ENCODE measurements at places on chromosomes 7 and 10.

- DNase-seq = no peak
Measured at GRCh38 chr7:140039066-140039465, 23.7 kb downstream of the PARP12 start.

- no peak for DNase-seq
Measured at GRCh38 chr7:98115746-98116525, 9.3 kb downstream of the LMTK2 start.

GRCh38 chr7:14842523-14842922, 60.0 kb downstream of the DGKB start:
- DNase-seq = no peak

DNA sequence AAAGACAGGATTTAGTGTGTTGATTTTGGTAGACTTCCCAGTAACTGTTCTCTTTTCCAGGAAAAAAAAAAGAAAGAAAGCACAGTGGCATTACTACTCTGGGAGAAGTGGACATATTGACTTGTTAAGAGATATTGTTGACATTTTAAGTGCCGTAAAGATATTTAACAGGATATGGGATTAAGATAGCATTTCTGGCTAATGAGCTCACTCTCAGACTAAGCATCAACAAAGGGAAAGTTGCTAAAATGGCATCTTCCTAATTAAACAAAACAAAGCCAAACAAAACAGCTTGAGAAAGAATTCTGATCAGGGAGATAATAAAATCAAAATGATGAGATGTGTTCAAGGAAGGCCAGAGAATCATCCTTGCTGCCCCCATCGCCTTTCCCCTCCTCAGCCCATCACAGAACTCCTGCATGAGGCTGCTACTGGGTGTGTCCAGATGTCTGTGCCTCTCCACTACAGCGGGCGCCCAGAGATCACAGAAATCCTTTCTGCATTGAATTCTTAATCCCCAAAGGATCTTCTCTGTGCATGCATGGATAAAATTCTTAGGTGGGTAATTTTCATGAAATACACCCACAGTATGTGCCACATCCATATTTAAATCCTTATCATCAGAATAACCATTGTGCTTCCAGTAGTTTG, 270.5 kb downstream of the POU6F2 start:
- DNase-seq = no peak

DNA sequence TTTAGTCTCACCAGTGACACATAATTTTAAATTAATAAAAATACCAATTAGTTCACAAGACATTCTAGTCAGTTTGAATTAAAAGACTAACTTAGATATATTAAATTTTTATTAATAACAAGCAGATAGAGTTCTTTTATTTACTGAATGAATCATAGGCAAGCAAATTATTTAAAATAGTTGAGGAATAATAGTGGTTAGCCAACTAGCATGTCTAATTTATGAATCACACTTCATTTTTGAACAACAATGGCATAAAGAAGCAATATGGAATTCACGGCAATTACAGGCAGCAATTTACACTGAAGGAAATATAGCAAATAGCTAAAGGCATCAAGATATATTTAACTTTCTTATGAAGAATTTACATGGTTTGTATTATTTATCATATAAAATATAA, 187.0 kb upstream of the SLC26A5 start:
- no peak for DNase-seq

- DNase-seq = no peak
Measured at GRCh38 chr10:31871266-31872065, 57.2 kb downstream of the ARHGAP12 start.

DNA sequence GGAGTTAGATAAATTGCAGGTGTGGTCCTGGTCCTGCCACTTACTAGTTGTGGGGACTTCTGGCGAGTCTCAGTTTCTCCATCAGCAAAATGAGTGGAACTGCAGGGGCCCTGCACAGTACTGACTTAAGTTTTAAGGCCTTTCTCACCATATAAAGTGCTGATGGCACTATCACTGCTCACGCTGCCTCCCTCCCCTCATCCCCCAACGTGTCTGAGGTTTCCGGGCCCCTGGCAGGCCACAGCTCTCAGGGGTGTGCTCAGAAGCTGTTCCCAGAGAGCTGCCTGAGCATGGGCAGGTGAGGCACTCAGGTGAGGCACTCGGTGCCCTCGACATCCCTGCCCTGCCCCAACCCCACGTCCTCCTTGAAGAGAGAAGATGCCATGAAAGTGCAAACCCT, 74.2 kb downstream of the VOPP1 start:
- DNase-seq = no peak

DNA sequence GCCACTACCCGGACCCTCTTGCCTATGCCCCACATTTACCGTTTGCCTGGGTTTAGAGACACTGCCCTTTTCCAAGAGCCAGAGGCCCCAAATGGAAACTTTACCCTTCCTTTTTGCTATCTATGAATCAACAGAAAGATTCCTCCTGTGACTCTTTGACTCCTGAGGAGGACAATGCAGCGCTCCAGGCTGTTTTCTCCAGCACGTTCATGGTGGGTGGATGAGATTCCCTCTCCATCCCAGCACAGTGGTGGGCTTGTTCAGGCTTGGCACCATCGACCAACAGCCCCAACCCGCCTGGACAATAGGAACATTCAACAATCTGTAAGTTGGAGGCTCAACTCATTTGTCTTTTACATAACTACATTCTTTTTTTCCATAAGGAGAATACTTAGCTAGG, 55.9 kb downstream of the DLD start:
- DNase-seq = no peak

DNA sequence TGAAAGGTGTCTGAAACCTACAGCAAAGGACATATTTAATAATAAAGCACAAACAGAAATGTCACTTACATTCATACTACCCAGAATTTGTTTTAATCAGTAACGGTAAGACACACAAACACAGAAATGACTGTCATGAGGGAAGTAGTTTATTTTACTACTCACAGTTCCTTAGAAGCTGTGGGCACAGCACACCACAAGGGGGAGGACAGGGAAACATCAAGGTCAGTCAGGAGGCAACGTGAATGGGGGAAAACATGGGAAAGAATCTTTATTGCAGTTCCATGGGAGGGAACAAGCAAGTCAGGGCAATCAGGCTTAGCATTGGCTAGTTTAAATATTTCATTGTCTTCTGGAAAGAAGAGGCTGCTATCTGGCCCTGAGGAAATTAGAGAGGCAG, 123.8 kb upstream of the PDSS1 start:
- DNase-seq = no peak

DNA sequence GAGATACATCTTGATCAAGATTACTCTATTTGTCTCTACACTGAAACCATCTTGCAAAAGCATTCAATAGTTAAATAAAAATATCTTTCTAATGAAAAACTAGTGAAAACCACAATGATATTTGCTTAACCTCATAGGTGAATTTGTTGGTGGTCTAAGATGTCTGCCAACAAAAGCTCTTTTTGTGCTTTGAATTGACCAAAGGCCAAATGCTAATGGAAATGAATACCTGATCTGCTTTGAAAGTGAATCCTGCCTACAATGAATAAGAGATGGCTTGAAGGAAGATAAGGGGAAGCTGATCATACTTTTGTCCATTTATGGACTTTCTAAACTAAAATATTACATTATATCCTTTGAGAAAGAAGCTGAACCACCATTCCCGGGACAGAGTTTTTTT, 228.9 kb upstream of the ETV1 start:
- no peak for DNase-seq

DNA sequence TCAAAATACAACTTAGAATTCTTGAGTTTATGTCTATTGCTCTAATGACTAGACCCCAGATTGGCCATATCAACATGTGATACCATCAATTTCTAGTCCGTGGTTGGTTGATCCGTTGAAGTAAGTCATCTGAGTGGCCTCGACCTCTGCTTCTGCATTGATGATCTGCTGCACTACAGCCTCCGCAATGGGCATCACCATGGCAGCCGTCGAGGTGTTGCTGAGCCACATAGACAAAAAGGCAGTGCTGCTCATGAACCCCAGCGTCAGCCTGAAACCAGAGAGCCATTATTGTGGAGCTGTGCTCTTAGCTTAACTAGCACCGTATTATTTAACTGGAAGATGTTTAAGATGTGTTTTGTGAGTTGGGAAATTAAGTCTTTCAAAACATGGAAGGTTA, 30.7 kb downstream of the SLC13A1 start:
- no peak for DNase-seq

DNA sequence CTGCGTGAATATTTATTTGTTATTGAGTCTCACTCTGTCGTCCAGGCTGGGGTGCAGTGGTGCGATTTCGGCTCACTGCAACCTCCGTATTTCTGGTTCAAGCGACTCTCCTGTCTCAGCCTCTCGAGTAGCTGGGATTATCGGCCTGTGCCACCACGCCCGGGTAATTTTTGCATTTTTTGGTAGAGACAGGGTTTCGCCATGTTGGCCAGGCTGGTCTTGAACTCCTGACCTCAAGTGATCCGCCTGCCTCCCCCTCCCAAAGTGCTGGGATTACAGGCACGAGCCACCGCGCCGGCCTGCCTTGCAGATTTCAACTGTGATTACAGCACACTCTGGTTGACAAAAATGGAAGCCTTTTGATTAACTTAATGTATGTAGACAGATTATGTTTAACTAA, 730.0 kb upstream of the VSTM2A start:
- no peak for DNase-seq

DNA sequence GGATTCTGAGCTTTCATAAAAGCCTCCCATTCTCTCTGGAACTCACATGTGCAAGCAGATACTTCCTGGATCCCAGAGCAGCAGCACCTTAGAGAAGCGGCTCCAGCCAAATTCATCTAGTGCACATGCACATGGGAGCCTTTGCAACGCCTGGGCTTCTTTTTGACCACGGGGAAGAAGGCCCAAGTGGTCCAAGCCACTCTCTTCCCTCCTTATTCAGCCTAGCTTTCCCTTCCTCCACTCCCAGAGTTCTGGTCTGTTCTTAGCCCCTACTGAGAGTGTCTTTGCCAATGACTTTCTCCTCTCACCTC, 118.7 kb downstream of the ZNF365 start:
- no peak for DNase-seq

DNA sequence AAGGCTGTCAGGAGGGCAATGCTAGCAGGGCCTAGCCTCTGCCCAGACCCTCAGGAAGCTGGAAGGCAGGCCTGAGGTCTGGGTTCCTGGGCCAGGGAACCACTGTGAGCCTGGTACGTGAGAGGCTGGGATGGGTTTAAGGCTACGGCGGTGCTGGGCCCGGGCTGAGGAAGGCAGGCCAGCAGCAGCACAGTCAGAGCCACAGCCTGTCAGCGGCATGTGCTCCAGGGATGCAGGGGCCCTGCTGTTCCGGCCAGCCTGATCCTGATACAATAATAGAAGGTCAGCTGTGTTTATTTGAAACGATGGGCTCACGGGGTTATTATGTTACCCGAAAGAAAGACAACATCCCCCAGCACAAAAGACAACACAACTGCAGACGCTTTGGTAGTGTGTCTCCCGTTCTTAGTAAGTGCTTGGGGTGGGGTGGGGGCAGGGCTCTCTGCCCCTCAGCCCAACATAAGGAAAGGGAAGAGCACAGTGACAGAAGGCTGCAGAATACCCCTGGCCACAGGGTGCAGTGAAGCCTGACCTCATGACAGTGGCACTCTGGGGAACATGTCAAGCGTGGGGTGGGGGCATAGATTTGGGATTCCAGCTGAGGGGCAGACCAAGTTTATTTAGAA, 95.0 kb downstream of the COL13A1 start:
- no peak for DNase-seq

DNA sequence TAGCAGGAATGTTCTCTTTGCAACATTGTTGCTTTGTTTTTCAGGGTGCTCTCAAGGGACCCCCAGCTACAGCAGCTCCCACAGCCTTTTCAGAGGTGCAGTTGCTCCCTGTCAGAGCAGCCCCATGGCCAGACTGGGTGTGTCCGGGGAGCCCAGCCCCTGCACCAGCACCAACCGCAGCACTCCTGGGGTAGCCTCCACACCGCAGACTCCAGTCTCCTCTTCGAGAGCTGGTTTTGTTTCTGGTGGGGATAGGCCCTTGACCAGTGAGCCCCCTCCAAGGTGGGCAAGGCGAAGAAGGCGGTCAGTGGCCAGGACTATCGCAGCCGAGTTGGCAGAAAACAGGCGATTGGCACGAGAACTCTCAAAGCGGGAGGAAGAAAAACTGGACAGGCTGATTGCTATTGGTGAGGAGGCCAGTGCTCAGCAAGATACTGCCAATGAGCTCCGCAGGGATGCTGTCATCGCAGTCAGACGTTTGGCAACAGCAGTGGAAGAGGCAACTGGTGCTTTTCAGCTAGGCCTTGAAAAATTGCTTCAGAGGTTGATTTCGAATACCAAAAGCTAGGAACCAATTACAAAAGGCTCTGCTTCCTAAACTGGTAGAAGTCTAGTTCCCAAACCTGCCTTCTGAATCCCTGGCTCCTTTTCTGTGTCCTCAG, 5.4 kb downstream of the HSPA14 start:
- DNase-seq = no peak

- DNase-seq = no peak
Measured at GRCh38 chr7:30427296-30428070, 51.1 kb downstream of the NOD1 start.

DNA sequence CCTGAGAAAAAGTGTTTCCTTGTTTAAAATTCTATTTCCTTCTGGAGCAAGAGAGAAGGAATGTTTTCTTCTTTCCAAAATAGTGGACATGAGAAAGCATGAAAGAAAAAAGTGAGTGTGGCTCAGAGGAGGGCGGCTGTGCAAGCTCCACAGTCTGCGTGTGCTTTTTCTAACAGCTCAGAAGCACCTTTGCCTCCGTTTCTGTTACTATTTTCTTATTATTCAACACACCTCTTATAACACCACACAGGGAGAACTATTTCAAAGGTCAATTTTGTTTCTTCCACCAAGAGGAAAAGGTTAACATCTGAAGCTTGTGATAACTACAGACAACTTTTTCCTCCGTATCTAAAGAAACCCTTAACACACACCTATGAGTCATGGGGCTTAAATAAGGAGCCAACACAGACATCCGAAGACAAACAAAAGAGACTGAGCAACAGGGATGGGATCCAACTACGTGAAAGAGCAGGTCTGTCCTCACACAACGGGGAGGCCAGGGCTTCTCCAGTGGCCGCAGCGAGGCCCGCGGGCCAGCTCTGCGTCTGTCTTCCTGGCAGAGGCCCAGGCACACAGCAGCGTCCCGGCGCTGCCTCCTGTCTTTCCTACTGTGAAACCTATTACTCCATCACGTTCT, 36.2 kb upstream of the NCAPG2 start:
- DNase-seq = peak; percentile 34

- no peak for DNase-seq
Measured at GRCh38 chr7:22909917-22910316, 87.3 kb upstream of the TOMM7 start.

DNA sequence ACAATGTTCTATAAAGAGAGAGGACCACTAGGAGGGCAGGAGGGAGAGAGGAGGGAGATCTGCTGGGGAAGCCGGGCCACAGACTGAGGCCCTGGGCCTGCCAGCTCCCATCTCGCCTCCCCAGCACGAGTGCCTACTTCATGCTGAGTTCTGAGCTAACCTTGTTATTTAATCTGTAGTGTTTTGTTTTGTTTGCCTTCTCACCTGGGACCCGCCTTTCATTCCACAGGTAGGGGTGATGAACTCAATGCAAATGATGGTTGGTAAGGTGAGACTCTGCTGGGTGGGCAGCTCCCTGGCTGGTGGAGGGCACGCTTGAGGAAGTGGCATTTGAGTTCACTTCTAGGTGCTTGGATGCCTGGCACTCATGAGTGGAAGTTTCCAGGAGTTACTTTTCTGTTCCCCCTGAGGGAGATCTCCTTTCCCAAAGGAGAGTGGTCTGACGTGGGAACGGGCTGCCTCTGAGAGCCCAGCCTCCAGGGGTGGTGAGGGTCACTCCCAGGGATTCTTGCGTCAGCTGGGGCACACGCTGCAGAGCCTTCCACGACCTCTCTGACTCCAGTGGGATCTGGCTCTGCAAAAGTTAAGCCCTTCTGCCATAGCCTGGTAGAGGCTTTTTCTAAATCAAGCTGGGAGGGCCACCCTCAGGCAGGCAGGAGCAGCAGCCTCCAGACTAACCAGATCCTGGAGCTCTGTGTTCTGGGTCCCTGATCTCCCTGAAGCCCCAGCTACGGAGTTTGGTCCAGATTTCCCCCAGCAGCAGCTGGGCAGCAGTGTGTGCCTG, 22.4 kb downstream of the UBTD1 start:
- no peak for DNase-seq

Measured in GM04503 (cell line).